NCI-H345 (cell line): ENCODE measurements at places on chromosomes 13 and 19.

DNA sequence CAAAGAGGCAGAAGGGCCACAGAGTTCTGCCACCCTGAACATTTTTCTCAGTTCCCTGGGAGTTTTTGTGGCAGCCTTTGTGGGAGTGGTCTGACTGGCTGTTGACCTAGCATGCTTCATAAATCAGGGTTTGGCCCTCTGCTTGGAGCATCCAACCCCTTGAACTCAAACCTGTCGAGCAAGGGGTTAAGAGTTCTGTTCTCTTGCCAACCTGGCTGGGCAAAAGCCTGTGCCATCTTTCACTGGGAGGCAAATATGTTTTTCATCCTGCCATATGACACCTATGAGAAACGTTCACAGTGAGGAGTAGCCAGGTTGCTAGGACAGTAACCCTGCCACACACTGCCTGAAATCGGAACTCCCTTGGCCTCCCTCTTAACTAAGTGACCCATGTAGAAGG lies 7.7 kb upstream of the TEX26 start:
- DNase-seq, result no peak

- DNase-seq, result no peak
These were observed 97.5 kb downstream of the RAB20 start for GRCh38 chr13:110463871-110464510.

DNA sequence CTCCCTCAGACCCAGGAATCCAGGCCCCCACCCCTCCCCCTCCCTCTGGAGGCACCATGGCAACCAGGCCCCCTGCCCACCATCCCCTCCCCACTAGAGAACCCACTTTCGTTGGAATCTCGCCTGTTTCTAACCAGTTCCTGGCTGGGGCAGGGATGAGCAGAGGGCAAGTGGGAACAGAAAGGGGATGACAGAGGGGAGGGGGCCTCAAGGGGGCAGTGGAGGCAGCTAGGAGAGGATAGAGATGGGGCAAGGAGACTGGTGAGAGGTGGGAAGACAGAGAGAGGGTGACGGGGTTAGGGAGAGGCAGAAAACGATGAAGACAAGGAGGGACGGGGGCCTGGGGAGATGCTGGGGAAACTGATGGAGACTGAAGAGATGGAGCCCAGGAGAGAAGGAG lies 586 bp upstream of the C19orf81 start:
- no peak for DNase-seq

DNA sequence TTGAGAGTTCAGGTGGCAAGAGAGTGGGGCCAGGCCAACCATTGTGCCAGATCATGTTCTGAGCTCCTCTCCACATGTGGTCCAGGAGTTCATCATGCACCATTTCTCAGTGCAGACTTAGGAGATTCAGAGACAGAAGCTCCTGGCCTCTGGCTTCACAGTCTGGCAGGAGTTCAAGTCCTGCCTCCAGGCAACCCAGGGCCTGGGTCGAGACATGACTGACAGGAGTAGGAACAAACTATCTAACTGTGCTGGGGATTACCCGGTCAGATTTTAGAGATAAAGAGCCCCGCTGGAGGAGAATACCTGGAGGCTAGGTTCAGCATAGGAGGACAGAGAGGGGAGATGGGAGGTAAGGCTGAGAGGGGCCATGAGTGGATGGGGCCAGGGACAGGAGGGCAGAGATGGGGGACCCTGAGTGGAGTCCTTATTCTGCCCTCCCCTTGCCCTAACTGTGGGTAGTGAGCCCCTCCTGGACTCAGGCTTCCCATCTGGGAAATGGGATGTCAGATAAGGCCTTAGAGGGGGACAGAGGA lies 906 bp upstream of the CYP4F11 start:
- DNase-seq, result no peak

GRCh38 chr19:6292006-6292405 lies 12.2 kb upstream of the MLLT1 start:
- DNase-seq, result no peak

DNA sequence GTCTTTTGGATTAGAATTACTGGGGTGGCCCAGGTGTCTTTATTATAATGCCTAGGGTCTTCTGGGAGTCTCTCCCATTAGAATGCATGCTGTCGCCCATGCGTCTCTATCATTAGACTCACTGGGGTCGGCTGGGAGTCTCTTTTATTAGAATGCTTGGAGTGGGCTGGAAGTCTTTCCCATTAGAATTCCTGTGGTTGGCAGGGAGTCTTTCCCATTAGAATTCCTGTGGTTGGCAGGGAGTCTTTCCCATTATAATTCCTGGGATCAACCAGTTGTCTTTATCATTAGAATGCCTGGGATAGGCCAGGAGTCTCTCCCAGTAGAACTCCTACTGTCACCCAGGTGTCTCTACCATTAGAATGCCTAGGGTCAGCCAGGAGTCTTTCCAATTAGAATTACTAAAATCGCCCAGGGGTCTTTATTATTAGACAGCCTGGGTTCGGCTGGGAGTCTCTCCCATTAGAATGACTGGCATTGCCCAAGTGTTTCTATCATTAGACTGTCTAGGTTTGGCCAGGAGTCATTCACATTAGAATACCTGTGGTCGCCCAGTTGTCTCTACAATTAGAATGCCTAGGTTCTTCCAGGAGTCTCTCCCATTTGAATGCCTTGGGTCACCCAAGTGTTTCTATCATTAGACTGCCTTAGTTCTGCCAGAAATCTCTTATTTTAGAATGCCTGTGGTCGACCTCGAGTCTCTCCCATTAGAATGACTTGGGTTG lies 1558.5 kb downstream of the UQCRFS1 start:
- DNase-seq, result no peak

DNA sequence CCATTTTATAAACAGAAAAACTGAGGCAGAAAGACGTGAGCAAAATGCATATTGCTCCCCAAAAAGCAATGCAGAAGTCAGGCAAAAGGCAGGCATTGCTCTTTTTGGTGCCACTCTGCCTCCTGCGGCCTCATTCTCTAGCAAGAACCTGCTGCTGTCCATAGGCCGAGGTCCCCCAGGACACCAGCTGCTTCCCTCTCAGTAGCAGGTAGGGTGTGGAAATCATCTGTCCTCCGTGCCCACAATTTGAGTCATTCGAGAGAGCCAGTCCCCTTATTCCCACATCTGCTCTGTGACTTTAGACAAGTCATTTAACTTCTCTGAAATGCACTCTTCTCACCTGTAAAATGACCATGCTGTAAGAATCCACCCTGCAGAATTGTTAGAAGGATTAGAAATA lies 50.0 kb downstream of the TNFRSF19 start:
- no peak for DNase-seq

- no peak for DNase-seq
These were observed 157.6 kb downstream of the KLF5 start for GRCh38 chr13:73216381-73216831.

DNA sequence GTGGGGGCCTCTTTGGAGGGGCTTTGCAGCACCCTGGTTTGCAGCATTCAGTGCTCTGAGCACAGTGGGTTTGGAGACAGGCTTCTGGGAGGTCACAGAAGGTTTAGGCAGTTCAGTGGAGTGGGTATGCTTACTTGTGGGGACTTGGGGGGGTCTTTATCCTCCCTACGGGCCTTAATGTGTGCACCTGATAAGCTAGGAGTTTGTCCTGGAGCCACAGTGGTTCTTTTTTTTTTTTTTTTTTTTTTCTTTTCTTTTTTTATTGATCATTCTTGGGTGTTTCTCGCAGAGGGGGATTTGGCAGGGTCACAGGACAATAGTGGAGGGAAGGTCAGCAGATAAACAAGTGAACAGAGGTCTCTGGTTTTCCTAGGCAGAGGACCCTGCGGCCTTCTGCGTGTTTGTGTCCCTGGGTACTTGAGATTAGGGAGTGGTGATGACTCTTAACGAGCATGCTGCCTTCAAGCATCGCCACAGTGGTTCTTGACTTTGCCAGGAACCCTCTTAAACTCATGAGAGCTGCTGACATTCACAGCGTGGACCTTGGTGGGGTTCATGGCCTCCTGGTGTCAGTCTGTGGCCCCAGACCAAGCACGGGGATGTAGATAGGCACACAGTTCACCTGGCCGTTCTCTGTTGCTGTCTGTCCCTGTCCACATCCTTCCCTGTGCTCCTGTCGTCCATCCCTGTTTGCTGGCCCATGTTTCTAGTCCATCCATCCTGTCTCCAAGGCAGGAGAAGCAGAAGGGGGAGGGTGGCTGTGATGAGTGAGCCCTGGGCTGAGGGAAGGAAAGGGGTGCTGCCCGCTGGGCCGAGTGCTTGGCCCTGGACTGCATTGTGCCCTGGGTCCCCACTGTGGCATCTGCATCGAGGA lies 2.7 kb downstream of the EGLN2 start:
- DNase-seq, result no peak
